COR-L47 (cell line): ENCODE measurements at places on chromosomes 12 and 14.

DNA sequence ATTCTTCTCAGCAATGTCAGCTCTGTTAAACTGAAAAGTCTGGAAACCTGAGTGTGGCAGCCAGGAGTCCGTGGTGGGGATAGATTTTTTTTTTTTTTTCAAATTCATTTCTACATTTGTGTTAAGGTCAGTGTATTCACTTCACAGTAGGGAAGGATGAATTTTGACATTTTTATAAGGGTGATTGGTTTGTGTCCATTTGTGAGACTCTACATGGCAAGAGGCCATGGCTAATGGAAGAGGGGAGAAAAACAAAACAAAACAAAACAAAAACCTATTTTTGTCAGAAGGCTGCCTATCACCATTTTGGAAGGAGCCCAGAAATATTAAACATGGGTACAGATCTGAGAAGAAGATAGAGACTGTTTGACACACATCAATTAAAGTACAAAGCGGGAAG, 176.1 kb downstream of the RMST start:
- DNase-seq: peak; percentile 85

DNA sequence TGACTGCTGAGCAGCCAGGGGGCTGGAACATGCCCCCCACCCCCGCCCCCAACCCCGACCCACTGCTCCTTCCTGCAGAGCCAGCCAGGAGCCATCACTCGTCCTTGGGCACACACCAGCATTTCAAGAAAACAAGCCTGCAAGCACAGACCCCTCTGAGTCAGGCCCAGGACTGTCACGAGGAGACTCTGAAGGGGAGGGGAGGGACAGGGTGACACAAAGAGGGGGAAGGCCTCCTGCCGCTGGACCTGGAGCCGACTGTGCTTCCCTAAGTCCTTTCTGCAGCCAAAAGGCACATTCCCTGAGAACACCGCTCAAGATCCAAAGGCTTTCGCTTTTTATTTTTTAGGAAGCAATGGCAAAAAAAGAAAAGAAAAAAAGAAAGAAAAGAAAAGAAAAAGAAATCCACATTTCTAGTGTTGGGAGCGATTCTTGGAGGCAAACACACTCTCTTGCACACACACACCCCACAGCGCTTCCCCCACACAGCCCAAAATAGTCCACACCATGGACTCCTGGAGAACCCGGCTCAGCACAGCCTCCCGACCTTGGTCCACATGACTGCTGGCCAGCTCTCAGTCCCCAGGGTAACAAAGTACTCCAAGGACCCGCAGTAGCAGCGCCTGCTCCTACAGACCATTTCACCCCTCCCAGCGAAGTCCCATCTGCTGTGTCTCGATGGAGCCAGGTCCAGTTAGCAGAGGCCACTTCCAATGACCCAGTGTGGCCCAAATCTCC, 101.7 kb downstream of the DPF3 start:
- no peak for DNase-seq

DNA sequence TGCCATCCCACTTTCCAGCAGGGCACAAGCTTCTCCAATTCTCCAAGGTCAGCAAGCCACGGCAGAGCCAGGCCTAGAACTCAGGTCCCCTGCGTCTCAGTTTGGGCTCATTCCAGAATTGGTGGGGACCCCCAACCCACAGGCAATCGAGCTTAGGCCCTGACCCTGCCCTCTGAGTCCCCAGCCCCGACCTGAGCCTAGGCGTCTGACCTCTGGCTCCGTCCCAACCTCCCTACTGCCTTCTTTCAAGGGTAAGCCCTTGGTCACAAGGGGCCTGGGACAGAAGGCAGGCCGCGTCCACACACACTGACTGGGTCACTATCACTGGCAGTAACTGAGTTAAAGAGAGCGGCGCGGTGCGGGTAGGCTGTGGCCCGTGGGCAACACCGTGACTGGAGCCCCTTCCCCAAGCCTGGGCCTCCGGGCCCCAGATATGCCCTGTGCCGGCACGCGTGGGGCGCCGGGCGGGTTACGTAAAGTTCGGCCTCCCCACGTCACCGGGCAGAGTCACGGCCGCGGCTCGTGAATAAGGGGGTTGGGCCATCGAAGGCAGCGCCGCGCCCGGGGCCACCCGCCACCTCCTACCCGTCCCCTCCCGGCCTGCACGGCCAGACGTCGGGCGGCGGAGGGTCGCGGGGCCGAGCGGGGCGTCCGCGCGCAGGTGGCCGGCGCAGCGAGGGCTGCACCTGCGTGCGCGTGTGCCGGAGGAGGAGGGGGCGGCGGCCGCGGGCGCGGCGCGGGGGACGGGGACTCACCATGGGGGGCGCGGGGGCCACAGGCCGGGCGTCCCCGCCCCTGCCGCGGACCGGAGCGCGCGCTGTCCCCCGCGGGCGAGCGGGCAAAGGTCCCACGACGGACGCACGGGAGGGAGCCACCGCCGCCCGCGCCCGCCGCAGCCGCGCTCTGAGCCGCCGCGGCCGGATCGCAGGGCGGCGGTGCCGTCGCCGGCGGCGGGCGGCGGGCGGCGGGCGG, 516 bp downstream of the ANKRD9 start:
- DNase-seq: peak; percentile 31

DNA sequence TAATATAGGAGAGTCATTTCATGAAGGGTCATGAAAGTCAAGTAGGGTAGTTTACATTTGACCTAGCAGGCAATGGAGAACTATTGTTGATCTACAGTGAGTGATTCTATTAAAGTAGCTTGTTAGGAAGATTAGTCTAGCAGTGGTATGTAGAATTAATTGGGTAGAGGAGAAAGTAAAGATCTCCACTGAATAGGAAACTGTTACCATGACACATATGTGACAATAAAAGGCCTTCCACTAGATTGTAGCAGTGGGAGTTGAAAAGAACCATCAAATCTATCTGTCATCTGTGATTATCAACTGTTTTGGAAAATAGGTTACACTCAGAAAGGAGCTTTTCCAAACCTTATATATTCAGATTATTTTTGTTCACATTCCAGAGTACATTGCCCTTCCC, 92.3 kb downstream of the SOX5 start:
- DNase-seq: no peak

DNA sequence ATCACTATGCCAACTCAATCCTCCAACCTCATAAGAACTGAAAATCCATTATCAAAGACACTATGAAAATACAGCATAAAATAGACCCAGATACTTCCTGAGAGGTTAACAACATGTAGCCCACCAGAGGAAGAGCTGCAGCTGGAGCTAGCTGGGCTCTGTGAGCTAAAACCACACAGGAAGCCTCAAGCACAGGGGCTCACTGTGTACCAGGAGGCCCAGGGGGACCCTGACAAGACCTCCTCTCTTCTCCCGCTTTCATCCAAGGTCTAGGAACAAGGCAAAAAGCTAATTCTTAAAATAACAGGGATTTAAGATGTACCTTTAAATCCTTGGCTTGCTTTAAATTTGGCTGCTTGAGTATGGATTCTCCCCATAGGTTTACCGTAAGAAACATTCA, 53.6 kb downstream of the EIF2S3B start:
- DNase-seq: no peak

GRCh38 chr14:23582906-23583760, 4.5 kb upstream of the JPH4 start:
- DNase-seq: no peak

DNA sequence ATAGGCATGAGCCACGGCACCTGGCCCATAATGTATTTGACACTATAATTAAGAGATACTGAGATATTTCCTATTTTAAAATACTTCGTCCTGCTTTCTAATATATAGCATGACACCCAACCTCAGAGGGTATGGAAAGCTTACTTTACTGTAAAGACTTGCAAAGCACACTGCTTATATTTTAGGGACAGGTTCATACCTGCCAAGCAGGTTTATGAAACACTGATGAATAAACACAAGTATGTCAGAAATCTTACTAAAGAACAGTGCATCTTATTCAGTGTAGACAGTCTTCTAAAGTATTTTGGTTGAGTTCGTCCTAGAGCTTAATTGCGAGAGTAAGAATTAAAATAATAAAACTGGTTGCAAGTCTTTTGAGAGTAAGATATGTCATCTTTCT, 65.4 kb downstream of the PPFIBP1 start:
- no peak for DNase-seq

- no peak for DNase-seq
These were observed 150.9 kb downstream of the ANO2 start for GRCh38 chr12:5794156-5794555.

DNA sequence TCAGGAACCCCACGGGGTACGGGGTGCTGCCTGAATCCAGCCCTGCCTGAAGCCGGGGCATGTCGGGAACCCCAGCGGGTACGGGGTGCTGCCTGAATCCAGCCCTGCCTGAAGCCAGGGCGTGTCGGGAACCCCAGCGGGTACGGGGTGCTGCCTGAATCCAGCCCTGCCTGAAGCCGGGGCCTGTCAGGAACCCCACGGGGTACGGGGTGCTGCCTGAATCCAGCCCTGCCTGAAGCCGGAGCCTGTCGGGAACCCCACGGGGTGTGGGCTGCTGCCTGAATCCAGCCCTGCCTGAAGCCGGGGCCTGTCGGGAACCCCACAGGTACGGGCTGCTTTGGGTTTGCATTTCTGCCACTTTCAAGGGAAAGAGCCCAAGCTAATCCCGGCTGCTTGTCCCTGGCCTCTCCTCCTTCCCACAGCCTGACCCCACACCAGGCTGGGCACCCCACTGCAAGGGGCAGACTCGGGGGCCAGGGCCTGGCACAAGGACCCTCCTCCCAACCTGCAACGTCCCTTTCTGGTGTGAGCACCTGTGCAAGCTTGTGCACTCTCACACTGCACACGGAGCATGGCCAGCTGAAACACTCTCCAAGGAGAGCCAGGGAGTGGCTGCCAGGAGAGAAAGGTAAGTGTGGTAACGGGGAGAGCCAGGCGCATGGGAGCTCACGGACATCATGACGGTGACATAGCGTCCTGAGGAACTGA, 5.6 kb upstream of the FBRSL1 start:
- no peak for DNase-seq

DNA sequence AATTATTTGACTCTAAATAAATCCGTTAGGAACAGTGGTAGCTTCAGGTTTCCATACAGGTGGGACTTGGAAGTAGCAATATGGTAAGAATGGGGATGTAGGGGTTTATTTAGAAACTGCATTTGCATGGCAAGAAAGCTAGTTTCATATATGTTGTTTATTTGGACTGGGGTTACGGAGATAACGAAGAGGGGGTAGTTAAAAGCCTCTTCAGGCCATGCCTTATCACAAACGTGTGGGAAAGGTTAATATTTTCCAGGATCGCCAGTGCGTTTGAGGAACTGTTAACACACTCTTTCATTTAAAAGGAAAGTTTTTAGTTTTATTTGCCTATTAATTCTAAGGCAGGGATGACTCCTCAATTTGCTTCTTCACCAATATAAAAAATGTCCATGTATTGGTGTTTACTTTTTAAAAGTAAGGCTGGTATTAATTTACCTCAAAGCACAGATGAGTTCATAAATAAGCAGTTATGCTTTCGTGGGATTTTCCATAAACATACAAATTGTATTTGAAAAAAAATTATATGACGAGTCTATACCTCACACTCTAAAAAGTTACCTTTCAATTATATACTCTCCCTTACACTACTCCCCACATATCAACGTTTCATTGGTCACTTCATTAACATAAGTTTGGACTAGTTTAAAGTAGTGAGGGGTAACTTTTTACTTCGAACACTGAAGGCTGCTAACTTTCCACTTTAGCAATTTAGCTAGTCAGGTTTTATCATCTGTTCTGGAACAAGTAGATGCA, 814 bp downstream of the RAB2B start:
- no peak for DNase-seq

GRCh38 chr12:14289601-14290000, 75.9 kb upstream of the ATF7IP start:
- no peak for DNase-seq

DNA sequence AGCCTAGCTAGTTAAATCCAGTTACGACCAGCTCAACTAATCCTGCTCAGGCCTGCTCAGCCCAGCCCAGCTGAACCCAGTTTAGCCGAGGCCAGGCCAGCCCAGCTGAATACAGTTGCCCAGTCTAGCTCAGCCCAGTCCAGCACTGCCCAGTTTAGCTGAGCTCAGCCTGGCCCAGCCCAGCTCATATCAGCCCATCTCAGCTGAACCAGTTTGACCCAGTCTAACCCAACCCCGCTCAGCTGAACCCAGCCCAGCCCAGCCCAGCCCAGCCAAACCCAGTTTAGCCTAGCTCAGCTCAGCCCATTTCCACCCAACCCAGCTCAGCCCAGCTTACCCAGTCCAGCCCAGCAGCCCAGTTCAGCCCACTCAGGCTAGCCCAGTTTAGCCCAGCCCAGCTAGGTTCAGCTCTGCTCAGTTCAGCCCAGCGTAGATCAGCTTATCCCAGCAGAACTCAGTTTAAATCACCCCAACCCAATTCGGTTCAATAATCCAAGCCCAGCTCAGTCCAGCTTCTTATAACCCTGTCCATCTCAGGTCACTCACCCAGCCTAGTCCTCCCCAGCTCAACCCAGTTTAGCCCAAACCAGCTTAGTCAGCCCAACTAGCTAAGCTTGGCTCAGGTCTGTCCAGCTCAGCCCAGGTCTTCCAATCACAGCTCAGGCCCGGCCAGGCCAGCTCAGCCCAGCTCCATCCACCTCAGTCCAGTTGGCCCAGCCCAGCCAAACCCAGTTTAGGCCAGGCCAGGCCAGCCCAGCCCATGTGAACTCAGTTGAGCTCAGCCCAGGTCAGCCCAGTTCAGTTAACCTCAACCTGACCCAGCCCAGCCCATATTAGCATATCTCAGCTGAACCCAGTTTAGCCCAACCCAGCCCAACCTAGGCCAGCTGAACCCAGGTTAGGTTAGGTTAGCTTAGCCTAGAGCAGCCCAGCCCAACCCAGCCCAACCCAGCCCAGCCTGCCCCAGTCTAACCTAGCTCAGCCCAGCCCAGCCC, 76.7 kb downstream of the TMEM121 start:
- DNase-seq: no peak

DNA sequence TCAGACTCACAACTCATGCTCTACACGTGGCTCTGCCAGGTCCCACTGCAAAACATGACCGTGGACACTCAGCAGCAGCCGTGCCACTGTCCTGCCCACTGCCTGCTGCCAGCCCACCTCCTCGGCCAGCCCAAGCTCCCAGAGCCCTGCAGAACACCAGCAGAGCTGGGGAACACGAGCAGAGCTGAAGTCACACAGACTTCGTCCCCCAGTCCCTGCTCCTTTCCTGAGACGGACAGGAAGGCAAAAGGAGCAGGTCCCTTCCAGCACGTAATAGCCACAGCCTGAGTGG, 152.1 kb downstream of the DPF3 start:
- no peak for DNase-seq
